ENCODE measurements at places on chromosomes 5 and 9.

DNA sequence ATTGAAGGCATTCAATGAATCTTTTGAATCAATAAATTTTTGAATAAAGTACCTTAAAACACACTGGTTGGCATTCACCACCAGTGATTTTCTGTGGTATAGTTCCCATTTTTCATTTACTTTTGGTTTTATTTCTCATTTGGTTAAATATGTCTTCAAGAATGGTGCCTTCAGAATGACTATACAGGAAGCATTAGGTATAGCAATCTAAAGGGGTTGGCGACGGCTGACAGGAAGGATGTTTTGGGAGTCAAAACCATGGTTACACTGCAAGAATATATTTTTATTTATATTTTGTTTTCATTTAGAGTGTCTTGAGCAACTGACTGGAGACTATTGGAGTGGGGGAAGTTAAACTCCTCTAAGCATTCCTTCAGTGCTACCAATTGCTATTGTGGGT lies 235.7 kb downstream of the HTR1A start:
- no peak for DNase-seq

- DNase-seq, result no peak
Observed at GRCh38 chr9:74953235-74953751, 581 bp upstream of the C9orf40 start.

DNA sequence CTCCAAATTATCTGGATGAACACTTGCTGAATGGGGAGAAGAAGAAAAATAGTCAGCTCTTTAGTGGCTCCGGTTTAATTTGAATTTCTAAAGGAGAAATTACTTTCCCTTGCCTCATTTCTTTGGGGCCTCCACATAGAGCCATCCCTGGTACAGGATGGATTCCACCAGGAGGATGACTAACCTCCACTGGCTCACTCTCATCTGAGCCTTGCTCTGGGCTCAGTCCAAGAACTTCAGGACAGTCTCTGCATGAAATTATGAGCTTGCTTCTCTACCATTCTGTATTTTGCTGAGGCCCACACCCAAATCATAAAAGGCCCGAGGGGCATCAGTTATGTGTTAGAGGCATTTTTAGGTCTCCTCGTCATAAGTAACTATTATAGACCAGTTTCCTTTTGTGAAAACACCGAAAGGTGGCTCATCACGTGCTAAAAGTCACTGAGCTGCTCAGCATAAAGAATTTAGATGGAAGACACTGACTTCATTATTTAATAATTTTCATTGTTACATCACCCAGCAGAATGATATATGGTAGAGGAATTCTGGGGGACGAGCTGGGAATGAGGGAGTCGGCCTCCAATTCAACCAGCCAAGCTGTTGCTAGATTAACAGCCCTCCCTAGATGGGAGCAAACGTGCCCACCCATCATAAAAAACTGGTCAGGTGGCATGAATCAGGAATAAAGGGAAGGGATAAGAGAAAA lies 222.1 kb downstream of the TARS1 start:
- no peak for DNase-seq

GRCh38 chr9:91824601-91825305 lies 125.3 kb downstream of the ROR2 start:
- DNase-seq, result no peak

GRCh38 chr9:129923589-129923988 lies 88.3 kb downstream of the USP20 start:
- DNase-seq, result no peak

DNA sequence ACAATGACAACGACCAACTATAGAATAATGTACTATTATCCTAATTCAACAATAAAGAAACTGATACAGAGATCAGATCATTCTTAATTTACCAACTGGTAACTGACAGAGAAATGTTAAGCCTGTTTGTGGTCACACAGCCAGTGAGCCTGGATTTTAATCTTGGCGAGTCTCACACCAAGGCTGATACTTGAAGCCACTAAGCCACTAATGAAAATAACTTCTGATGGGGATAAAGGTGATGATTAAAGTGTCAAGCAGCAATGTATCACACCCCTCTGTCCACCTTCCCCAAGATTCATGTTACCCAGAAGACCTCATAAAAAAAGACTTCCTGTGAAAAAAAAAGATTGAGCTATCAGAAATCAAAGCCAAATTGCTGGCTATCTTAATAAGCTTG lies 350.5 kb downstream of the SPOCK1 start:
- no peak for DNase-seq

GRCh38 chr9:20253635-20254034 lies 368.7 kb downstream of the MLLT3 start:
- DNase-seq, result no peak

- no peak for DNase-seq
Observed at GRCh38 chr5:90221951-90222350, 187.6 kb downstream of the CETN3 start.

- no peak for DNase-seq
Observed at GRCh38 chr5:141512911-141513626, 24.2 kb downstream of the PCDHGC5 start.

GRCh38 chr5:16418471-16418922 lies 47.1 kb downstream of the ZNF622 start:
- no peak for DNase-seq

- no peak for DNase-seq
Observed at GRCh38 chr9:72415163-72415562, 50.2 kb upstream of the ZFAND5 start.

DNA sequence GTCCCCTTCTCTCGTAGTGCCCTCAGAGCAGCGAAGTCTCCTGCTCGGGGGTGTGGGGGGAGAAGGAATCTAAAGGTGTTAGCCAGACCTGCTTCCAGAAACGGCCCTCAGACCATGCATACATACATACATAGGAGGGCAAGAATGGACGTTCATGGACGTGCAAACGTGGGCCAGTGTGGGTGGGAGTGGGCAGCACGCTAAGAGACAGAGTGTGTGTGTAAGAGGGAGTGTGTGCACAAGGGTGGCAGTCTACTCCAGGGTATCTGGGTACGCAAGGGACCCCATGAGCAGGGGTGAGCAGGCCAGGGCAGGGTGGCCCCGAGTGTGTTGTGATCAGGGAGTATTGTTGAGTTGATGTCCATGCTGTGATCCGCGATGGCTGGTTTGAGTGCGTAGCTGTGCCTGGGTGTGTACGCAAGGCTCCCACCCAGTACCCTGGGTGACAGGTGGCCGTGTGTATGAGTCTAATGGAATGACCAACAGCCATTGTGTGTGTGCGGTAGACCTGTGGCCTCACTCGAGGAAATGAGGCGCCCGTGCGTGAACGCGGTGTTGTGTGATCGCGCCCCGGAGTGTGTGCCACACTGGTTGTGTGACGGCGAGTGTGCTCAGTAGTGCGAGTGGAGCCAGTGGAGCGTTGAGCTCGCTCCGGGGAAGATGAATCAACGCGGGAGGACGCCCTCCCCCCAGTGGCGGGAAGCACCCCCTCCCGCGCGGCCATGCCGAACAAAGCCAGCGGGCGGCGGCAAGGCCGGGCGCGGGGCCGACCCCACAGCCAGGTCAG lies 826 bp downstream of the GPRIN1 start:
- DNase-seq, result no peak

GRCh38 chr9:21461377-21461776 lies 20.7 kb downstream of the IFNE start:
- no peak for DNase-seq

DNA sequence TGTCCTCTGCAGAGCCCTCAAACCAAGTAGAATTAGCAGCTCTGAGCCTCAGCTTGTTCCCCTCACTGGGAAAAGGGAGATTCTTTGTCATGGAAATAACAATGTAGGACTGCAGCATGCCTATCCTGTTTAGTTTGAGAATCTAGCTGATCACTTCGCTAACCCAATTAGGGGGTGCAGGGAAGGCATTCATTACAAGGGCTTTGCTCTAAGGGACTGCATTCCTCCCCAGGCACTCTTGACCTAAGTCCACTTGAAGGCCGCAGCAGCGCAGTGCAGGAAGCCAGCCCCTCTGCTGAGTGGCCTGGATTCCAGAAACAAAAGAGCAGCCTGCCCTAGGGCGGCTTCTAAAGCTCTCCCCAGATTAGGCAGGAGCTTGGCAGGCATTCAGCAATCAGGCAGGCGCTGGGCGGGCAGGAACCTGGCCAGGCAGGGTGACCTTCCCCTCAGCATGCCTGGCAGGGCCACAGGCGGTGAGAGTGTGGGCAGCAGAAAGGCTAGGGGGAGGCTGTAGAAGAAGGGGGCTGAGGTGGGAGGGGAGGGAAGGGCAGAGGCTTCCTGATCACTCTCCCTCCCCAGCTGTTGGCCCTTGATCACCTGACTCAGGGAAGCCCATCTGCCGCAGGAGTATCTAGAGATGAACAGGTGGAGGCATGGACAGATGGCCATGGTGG lies 24.8 kb downstream of the CCNJL start:
- DNase-seq, result no peak

- DNase-seq, result no peak
Observed at GRCh38 chr5:124866355-124867136, 120.1 kb upstream of the ZNF608 start.

DNA sequence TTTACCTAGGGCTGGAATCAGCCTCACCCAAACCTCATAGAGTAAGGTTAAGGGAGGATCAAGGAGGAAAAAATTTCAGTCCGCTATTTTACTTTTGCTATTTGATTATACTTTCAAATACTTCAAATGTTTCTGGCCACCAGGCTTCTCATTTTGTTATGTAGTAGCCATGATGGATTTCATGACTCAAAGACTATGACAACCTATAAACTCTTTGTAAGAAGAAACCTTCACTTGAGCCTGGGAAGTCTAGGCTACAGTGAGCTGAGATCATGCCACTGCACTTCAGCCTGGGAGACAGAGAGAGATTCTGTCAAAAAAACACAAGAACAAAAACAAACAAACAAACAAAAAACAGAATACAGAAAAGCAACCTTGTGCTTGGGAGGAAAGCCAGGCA lies 293.6 kb upstream of the TNC start:
- no peak for DNase-seq

DNA sequence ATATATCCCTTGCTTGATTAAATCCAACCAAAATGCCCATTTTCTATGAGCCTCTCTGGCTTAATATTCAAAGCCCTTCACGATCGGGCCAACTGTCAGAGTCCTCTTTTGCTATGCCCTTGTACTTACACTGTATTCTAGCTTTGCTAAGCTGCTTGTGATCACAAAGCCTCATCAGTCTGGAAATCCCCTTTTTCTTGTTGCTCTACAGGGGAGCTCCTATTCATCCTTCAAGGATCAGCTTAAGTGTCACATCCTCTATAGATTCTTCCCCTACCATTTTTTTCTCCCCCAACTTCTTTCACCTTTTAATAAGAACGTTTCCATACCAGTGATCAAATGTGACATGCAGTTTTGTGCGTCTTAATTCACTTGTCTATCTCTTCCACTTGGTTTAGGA lies 450.4 kb upstream of the CHD1 start:
- no peak for DNase-seq

- DNase-seq, result no peak
Observed at GRCh38 chr5:130643321-130643720, 521.7 kb downstream of the HINT1 start.

DNA sequence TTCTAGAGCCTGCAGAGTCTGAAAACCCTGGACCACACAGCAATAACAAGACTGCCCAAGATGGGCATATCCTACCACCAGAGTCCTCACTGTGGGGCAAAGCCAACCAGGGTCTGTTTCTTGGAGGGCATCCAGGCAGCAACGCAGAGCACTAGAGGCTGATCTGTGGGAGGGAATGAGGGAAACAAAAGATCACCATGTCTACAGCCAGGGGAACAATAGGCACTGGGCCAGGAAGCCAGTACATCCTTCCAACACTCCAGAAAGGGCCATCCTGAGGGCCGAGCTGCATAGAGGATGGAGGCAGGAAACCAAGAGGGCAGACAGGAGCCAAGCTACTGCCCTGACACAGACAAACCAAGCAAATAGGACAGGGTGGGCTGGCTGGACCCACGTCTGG lies 416.1 kb upstream of the IRX4 start:
- no peak for DNase-seq

DNA sequence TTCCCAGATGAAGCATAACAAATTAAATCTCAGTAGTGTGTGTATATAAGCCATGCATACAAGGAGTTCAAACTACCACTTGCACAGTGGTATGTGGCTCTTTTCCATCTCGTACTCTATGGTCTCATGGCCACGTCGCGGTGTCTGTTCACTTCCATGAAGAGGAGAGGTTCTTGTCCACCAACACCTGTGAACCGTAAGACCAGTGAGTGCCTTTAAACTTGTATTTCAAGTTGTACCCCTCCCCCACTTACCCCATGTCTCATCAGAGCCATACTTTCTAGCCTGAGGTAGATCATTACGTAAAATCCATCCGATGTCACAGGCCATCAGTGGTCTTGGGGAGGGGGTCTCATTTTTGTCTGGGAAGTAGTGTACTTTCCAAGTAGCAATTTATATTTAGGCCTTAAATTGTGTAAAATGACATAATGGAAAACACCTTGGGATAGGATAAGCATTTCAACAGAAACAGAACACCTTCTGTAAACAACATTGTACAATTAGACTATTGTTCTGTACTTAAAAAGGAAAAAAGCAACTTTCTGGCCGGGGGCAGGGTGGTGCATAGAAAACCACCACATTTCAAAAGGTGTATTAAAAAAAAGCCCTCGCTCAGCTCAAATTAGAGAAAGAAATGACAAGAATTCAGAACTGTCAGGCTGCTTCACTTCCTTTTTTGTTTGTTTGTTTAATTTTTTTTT lies 163.0 kb downstream of the SMARCA2 start:
- DNase-seq, result no peak

GRCh38 chr5:31854181-31855133 lies 215.5 kb downstream of the PDZD2 start:
- no peak for DNase-seq

GRCh38 chr9:76943054-76943453 lies 37.1 kb upstream of the PRUNE2 start:
- DNase-seq, result no peak

DNA sequence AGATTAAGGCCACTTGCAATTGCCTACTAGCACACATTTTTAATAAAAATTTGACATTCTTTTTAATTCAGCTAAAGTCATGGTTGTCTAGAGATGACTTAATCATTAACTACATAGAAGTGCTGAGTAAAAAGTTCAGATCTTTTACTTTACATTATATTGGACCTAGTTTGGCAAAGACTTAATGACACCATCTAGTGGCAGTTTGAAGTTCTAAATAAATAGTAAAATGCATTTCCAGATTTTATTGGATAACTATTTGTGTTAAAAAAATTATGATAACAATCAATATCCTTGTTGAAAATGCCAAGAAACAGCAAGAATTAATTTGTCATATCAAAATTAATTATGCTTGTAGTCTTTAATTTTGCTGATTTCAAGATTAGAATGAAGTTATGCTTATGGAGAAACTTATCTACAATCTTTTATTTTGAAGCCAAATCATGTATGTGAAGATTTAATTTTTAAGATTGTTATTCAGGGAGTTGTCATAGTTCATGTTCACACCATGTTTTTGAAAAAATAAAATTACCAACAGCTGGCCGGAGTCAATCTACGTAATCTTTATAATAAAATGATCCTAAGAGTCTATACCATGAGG lies 69.6 kb upstream of the PJA2 start:
- no peak for DNase-seq

- no peak for DNase-seq
Observed at GRCh38 chr9:120187758-120188157, 392.2 kb downstream of the CDK5RAP2 start.

- DNase-seq, result no peak
Observed at GRCh38 chr9:137881591-137882505, 4.3 kb downstream of the CACNA1B start.

Data from left lobe of liver (tissue), 2 donors.